ENCODE measurements at places on chromosomes 1 and 21.

GRCh38 chr1:203095061-203095690 lies 9.4 kb upstream of the MYOG start:
- no peak for DNase-seq

- DNase-seq, result no peak
Observed at GRCh38 chr1:210358626-210359025, 29.9 kb downstream of the HHAT start.

GRCh38 chr1:160326418-160326817 lies 16.6 kb downstream of the COPA start:
- no peak for DNase-seq

DNA sequence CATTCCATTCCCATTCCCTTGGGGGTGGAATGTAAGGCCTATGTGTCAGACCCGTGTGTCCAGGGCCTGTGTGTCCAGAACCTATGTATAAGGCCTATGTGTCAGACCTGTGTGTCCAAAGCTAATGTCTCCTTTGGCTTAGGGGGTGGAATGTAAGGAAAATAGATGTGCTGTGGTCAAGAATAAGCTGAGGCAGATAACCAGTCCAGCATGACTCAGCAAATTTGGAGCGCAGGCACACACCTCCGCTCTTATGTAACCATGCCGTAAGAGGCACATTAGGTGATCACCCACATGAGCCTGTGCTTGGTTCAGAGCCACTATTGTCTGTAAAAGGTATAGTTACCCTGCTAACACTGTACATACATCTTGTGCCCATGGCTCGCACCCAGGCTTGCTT lies 150.8 kb upstream of the SGIP1 start:
- DNase-seq, result no peak

DNA sequence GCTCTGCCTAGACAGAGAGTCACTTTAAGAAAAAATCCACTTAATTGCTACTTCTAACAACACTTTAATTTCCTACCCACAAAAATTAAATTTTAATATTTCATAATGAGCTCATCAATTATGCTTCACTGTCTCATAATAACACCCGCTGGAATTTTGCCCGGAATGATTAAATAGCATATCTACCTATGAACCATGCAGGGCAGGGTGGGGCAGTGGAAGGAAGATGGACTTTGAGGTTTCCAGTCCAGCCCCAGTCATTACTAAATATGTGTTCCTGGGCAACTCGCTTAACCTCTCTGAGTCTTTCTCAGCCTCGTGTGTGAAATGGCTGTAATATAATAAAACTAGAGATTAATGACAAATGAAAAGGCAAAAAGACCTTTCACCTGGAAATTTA lies 32.8 kb upstream of the SLC45A1 start:
- no peak for DNase-seq
